ENCODE measurements at places on chromosomes 11 and 22.

DNA sequence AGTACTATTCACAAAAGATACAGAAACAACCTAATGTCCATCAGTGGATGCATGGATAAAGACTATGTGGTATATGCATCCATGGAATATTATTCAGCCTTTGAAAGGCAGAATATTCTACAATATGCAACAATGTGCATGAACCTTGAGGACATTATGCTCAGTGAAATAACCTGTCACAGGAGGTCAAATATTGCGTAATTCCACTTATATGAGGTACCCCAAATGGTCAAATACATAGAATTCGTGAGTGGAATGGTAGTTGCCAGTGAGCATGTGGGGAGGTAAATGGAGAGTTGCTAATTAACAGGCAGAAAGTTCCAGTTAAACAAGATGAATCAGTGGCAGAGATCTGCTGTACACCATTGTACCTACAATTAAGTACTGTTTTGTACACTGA lies 3.6 kb upstream of the SLC5A4 start:
- no peak for DNase-seq

DNA sequence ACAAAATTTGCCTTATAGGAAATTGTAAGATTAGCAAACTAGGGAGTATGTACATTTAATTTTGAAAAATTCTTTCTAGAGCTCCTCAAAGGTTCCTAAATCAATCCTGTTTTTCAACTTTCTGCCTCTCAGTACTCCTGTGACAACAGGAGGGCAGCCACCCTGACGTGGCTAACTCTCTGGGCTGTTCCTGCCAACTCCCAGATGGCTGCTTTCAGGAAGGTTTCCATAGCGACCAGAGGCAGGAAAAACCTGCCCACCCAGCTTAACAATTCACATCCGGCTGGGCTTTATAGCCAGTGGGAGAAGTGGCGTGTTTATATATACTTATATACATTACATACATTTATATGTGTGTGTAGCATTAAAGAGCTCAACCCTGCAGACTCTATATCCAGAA lies 26.5 kb downstream of the SGSM3 start:
- DNase-seq, result no peak

DNA sequence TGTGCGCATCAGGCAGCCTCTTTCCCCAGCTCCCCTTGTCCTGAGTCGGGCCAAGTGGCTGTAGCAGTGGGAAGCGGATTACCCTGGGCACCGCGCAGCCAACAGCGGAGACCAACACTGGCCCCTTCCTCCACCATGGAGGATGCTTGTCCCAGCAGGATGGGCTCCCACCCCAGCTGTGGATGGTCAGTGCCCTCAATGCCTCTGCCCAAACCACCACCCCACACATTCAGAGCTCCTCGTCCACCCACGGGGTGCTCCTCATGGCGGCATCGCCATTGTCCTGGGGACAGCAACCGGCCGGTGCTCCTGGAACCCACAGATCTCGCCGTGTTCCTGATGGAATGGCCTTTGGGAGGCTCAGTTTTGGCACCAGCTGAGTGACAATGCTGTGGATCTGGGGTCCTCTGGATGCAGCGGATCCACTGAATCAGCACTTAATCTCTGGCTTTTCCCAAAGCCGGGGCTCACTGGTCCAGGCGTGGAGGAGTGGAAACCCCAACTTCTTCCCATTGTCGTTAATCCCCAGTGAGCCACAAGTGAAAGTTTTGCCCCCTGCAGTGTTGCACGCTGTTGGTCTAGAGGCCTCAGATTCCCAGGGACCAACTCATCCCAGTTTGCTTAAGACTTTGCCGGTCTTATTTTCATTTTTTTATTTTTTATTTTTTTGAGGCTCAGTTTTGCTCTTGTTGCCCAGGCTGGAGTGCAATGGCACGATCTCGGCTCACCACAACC lies 4.1 kb upstream of the B4GALNT4 start:
- DNase-seq, result no peak

GRCh38 chr11:37861671-37862070 lies 1263.6 kb upstream of the RAG2 start:
- no peak for DNase-seq

GRCh38 chr11:16356057-16356760 lies at the start of gene SOX6:
SOX6 (minus strand) TSS chr11:16356546; CDS start chr11:16341248, 15,298 bp downstream.
- DNase-seq, result no peak

GRCh38 chr11:74465291-74465708 lies 2.0 kb downstream of the KCNE3 start:
- no peak for DNase-seq

DNA sequence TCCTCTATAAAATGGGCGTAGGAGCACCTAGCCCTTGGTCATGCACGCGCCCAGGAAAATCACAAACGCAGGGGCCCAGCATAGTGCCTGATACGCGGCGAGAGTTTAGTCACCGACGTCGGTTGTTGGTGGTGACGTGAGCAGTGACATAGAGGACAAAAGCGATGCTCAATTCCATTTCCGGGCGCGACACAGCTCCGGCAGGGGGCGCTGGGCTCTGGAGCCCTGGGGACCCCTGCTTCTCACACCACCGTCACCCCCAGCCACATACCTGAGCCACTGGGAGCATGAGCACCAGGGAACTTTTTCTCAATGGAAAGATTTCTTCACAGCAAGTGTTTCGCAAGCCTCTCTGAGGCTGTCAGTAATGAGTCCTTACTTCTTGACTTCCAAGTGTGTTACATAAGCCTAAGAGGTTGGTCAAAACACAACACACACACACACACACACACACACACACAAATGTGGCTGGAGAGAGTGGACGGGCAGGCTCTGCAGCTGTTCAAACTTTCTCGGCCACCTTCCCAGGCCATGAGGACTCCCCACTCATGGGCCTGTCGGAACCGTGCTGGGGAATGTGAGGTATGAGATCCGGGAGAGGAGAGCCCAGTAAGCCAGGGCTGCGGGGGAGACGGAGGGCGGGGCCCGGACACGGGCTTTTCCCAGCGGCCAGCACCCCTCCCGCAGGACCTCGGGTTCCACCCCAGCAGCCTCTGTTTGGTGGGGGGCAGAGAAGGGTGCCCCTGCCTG lies 36.9 kb upstream of the LINC01488 start:
- DNase-seq, result no peak

- no peak for DNase-seq
Observed at GRCh38 chr22:44424359-44424682, 73.7 kb downstream of the RTL6 start.

GRCh38 chr11:93329936-93330445 lies 551 bp upstream of the DEUP1 start:
- DNase-seq, result no peak

DNA sequence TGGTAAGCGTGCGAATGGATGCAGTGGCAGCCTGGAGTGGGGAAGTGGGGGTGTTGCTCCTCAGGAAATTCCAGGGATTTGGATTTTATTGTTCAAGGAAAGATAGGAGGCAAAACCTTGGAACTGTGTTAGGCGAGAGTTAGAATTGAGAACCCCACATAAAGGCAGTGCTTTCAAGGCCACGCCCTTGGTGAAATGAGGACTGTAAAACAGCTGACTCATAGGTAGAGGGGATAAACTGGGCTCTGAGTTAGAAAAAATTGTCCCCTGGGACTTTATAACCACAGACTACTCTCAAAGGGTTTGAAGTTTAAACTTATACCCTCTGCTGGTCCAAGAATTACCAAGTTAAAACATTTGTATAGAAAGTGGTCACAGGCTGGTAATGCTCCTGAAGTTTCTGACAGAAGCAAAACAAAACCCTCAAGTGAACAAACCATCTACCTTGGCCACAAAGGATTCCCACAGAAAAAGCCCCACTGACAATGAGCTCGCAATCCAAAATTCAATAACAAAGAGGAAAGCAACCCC lies 250.3 kb upstream of the TBCEL start:
- DNase-seq, result no peak

GRCh38 chr22:43412808-43413795 lies 1.3 kb downstream of the MPPED1 start:
- no peak for DNase-seq

GRCh38 chr11:111967649-111968048 lies 30.5 kb downstream of the DIXDC1 start:
- no peak for DNase-seq

DNA sequence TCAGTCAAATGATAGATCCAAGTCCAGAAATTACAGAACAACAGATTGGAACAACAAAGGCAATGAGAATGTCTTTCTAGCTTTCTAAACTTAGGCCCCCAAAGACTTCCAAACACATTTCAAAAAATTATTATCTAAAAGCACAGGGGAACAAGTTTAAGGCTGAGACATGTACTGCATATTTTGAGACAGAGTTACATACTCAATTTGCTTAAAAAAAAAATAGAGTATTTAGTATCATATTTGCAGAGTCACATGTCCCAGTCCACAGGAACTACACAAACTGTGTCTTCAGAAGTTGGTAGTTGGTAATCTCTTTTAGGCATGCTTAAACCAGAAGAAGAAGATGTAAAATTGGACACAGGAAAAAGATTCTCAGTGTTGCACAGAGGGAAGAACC lies 127.2 kb downstream of the MAML2 start:
- no peak for DNase-seq

DNA sequence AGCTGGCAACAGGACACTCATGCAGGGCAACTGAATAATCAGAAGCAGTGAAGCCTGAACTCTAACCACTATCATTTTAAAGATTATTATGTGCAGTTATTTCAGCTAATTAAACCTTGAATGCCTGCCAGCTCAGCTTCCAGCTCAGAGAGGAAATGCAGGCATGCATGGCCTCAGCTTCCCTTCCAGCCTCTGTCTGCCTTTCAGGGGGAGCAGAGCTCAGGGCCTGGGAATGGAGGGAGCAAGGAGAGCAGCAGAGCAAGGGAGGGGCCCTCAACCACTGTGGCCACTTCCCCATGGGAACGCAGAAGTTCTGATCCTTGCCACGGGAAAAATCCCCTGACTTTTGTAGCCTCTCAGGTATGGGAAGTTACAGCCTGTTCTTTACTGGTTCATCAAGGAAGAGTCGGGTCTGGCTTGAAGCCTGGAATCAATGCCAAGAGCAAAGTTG lies 32.5 kb upstream of the APLNR start:
- no peak for DNase-seq

DNA sequence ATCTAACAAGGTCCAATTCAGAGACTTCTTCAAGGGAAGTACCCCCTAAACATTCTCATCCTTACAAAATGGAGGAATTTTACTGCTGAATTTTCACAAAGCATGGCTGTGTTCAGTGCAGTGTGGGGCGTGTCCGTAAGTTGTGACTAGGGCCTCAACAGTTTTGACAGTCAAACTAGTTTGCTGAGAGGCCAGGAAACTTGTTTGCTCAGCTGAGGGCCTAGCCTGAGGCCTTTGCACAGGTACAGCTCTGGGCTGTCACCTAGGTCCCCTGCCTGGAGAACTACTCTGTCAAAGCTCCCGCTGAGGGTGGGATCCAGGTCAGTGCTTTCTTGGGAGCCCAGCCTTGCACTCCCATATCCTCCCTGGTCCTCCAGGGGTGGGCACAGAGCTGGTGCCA lies 27.9 kb downstream of the TCP11L1 start:
- no peak for DNase-seq

GRCh38 chr11:9203691-9204311 lies 61.3 kb downstream of the DENND5A start:
- DNase-seq, result no peak

GRCh38 chr22:41805639-41806038 lies 5.2 kb downstream of the CCDC134 start:
- no peak for DNase-seq

GRCh38 chr11:79046366-79046765 lies 394.5 kb downstream of the TENM4 start:
- no peak for DNase-seq

- DNase-seq, result no peak
Observed at GRCh38 chr11:68677432-68677831, 6.9 kb upstream of the GAL start.

- DNase-seq, result no peak
Observed at GRCh38 chr22:40982482-40983385, 31.6 kb downstream of the RBX1 start.

DNA sequence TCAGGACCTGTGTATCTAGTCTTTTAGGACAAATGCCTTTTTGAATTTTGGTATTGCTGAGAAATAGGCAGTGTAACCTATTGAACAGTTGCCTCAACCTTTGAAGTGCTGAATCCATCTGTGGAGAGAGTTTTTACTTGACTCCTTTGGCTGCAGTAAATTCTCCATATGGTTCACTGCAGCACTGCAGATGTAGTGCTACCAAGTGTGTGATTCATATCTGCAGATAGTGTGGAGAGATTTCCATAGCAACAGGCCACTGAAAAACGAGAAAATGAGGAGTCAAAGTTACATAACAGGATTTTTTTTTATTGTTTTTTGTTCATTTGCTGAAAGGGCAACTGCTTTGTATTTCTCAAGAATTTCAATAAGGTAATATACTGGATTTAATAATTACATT lies 356.1 kb downstream of the RAB38 start:
- DNase-seq, result no peak

- no peak for DNase-seq
Observed at GRCh38 chr22:40469181-40469580, 98.8 kb downstream of the SGSM3 start.

- DNase-seq, result no peak
Observed at GRCh38 chr11:27209562-27210005, 153.4 kb downstream of the CCDC34 start.

DNA sequence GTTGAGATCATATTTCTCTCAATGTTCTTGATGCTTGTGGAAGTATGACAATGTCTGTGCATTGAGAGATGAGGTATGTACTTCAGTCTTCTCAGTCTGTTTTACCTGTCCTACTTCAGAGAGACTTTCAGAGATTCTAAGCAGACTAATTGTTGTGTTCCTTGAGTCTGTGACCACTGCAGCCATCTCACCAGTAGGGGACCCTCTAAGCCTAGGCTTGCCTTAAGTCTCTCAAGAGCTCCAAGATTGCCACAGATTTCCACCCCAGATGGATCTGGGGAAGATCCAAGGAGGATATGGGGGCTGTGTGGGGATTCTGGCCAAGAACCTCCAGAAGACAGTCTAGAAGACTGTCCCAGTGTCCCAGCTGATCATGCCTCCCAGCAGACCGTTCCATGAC lies 179.9 kb upstream of the PLET1 start:
- no peak for DNase-seq

DNA sequence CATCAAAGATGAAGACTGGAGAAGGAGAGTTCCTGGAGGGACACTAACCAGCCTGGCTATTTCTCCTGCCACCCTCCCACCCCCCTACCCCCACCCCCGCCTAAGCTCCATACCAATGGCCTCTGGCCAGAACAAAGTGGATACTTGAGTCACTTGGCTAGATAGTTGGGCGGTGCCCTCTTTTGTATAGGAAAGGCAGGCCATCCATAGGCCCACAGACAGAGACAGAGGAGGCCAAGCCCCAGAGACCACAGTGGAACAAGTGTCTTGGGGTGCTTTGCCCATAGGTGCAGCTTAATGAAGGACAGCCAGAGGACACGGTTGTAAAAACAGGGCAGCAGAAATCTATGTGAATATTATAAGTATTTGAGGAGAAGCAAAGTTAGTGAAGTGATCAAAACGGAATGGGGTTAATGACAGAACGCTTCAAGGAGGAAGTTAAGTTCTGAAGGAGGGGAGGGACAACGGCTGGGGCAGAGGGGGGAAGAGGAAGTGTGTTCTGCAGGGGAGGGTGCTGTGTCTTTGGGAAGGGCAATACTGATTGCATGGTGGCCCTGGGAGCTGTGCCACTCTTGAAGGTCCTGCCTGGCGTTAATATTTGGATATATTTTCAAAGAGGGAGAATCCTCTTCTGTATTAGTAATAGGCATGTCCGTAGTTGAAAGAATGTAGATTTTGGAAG lies 32.7 kb downstream of the FLI1 start:
- no peak for DNase-seq

- no peak for DNase-seq
Observed at GRCh38 chr22:45162531-45162930, 1.2 kb upstream of the NUP50 start.

- DNase-seq, result no peak
Observed at GRCh38 chr22:22605074-22605404, 39.4 kb upstream of the GGTLC2 start.

Measured in stimulated activated CD4-positive, alpha-beta T cell treated with anti-CD3 and anti-CD28 coated beads, Interleukin-1b, Interleukin-23, amount 100 ng/mL, for 1 hour (primary cell).